ENCODE measurements at places on chromosomes 12 and 14.
A peak's percentile ranks its signal among the peaks of the same experiment; 100 is the strongest.

DNA sequence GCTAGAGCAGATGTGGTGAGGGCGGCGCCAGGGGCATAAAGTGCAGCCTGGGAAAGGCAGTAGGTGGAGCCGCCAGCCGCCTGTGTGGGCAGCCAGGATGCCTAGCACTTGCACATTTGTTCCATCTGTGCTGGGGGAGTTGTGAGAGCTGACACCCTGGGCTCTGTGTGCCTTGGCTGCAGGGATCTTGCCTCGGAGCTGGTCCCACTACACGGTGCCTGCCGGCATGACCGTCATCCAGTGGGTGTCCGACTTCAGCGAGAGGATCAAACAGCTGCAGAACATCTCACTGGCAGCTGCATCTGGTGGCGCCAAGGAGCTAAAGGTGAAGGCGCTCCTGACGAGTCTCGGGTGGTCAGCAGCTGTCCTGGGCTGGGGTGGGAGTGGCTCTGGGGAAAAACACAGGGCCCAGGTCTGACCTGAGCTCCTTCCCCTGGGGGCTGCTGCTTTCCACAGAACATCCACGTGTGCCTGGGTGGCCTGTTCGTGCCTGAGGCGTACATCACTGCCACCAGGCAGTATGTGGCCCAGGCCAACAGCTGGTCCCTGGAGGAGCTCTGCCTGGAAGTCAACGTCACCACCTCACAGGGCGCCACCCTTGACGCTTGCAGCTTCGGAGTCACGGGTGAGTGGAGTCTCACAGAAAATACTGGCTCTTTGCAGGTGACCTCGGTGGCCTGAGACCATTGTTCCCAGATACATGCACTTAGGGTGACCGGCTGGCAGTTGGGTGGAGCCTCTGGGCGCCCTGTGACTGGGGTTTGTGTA lies 37.4 kb downstream of the HSP90AA1 start:
- no peak for DNase-seq

GRCh38 chr12:26197832-26198231 lies 2.5 kb downstream of the SSPN start:
- DNase-seq: no peak

DNA sequence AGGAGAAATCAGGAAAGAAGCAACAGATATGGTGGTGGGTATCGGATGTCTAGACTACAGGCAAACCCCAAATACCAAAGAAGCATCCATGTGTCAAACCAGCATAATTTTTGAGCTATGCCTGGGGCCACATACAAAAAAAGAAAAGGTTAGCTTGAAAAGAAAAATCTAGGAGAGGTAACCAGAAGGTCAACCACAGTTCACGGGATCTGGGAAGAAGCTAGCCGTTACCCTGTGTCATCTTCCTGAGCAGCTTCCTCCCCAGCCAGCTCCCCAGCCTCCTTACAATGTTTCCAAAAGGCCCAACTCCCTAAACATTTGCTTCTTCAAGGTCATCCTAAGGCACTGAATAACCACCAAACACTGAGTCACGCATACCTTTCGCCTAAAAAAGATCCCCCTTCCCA lies 3.1 kb downstream of the SINHCAF start:
- no peak for DNase-seq

GRCh38 chr12:126966498-126966897 lies 1300.5 kb upstream of the TMEM132C start:
- DNase-seq: no peak

DNA sequence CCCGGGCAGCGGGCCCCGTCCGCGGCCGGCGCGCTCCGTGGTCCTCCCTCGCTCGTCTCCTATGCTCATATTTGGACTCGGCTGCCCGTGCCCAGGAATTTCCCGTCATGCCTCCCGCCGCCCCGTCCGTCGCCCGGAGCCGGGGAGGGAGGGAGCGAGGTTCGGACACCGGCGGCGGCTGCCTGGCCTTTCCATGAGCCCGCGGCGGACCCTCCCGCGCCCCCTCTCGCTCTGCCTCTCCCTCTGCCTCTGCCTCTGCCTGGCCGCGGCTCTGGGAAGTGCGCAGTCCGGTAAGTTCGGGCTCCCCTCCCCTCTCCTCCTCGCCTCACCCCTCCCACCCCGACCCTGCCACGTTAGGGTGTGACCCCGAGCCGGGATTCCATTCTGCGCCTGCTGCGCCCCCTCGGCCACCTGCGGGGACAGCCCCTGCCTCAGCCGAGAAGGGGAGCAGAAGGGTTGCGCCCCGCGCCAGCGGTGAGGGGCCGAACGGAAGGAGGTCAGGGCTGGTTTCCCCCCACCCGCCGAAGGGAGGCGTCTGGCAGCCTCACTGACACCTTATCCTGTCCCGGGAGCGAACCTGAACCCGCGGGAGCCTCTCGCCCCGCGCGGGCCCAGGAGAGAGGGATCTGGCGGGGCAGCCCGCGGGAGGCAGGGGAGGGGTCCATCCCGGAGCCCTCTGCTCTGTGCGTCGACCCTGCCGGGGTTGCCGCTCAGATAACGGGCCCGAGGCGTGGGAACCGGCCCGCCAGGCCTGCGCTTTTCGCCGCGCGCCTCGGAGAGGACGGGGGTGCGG lies at the start of gene MSRB3:
Gene MSRB3 (plus strand): TSS at position 108 of the 793 bp plus-strand sequence. CDS start 29,897 bp downstream, outside the sequence.
- DNase-seq: peak; percentile 85

DNA sequence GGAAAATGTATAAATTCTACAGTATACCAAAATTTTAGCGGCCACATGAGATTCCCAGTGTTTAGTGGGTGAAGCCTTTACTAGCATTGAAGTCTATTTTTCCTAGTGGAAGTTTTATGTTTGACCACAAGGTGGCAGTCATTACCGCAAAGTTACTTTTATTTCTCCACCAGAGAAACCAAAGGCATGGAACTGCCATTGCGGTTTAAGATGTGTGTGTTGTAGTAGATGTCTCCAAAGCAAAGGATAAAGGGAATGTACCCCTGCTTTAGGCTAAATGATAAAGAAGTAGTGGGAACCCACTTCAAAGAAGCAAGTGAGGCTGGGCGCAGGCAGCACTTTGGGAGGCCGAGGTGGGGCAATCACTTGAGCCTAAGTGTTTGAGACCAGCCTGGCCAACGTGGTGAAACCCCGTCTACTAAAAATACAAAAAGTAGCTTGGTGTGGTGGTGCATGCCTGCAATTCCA lies 140.5 kb downstream of the PRKCH start:
- no peak for DNase-seq

- DNase-seq: no peak
These were observed 19.0 kb upstream of the PELI2 start for GRCh38 chr14:56099081-56099797.

DNA sequence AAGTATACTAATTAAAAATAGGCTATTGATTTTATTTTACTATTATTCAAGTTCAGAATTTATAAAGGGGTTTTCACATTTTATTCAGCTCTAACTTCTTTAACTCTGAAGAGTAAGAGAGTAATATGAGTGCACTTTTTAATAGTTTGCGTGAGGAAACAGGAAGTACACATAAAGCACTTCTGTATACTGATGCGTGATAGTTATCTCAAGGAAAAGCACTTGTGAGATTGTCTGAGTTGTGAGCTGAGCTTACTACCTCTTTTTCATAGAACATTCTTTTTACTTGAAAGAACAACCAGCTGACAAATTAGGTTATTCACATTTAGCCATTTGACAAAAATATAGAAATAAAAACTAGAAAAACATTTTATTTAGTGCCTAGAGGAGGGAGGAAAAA lies 1.9 kb downstream of the RAD51AP1 start:
- DNase-seq: no peak

DNA sequence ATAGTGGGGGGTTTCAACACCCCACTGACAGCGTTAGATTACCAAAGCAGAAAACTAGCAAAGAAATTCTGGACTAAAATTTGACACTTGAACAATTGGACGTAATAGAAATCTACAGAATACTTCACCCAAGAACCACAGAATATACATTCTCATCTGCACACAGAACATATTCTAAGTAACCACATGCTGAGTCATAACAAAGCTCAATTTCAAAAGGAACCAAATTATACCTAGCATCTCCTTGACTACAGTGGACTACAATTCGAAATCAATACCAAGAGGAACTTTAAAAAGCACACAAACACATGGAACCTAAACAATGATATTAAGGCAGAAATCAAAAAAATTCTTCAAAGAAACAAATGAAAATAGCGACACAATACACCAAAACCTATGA lies 871.6 kb upstream of the MDGA2 start:
- DNase-seq: no peak

DNA sequence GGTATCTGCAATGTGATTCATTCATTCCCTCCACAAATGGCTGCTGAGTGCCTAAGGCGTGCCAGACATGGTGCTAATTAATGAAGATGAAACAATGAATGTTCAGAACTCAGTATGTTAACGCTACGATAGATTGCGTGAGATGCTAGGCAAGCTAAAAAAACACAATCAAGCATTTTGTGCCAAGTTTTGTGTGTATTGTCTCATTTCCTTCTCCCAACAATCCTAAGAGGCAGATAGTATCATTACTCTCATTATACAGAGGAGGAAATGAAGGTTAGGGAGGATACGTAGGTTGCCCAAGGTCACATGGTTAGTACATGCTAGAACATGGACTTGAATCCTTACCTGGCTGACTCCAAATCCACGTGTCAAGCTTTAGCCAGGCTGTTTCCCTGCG lies 264.4 kb downstream of the EFCAB11 start:
- no peak for DNase-seq

- no peak for DNase-seq
These were observed 22.6 kb upstream of the PKP2 start for GRCh38 chr12:32918890-32919801.

Measured in sciatic nerve (tissue), 2 donors.